Stimulated activated CD8-positive, alpha-beta memory T cell treated with anti-CD3 and anti-CD28 coated beads, Interleukin-12 subunit alpha, Interleukin-12 subunit beta, amount 100 ng/mL, for 4 hours (primary cell): ENCODE measurements at places on chromosomes 3 and 15.

- no peak for DNase-seq
Observed at GRCh38 chr15:27084844-27085243, 113.9 kb downstream of the GABRG3 start.

DNA sequence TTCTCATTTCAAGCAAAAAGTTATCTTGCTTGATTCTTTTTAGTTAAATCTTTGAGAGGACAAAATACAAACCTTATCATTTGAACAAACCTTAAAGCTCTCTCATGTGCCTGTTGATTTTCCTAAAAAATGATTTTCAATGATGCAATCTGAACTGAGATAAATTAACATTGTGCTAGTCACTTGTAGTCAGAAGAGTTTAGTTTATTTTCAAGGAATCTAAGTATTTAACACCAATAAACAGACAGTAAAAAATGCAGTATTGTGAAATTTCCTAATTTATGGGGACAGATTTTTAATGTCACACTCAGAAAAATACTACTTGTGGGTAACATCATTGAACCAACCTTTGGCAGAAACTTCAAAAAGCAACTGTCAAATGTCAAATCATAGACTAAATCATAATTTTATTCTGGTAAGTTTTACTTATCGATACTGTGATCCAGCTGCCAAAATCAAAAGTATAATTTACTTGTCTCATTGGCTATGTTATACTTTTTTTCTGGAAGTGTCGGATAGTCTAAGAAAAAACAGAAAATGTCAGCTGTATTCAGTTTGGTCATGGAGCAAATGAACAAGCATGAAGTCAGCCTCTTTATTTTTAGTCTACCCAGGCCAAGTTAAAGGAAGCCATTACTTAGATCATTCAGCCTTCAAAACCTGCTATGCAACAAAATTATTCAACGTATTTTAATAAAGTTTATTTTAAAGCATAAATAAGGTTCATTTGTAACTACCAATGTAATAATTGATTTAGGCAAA lies 52.4 kb upstream of the FNDC3B start:
- DNase-seq: no peak

DNA sequence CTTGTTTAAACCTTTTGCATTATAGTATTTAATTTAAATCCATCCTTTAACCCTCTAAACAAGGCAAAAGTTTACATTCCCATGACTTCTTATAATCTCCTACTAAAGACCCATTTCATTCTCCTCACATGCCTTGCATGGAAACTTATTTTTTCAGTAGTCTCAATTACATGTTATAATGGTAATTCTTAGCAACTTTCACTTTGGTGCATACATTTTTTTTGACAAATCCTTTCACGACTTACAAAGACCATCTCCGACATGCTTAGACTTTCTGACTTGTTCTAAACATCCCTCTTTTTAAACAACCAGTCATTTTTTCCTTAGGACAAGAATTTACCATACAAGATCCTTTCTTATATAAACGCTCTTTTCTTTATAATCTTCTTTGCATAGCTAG lies 615.4 kb upstream of the GBE1 start:
- no peak for DNase-seq

GRCh38 chr15:80490431-80490990 lies 86.3 kb downstream of the ARNT2 start:
- no peak for DNase-seq

DNA sequence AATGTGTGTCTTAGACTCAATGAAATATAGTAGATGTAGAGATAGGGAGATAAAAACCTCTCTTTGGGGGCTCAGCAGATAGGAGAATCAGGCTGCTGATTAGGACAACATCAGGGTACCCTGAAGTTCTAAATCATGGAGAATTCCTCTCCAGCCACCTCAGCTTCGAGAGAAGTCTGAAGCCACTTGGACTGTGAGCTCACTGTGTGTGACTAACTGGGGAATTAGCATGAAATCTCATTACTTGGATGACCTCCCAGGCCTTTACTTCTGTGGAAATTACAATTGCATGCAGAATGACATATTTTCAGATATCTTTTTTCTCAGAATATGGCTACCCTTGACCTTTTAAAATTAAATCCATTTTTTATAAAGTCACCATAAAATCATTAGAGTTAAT lies 128.0 kb upstream of the MRPL3 start:
- no peak for DNase-seq

GRCh38 chr15:33055962-33056361 lies 138.6 kb downstream of the FMN1 start:
- DNase-seq: no peak

DNA sequence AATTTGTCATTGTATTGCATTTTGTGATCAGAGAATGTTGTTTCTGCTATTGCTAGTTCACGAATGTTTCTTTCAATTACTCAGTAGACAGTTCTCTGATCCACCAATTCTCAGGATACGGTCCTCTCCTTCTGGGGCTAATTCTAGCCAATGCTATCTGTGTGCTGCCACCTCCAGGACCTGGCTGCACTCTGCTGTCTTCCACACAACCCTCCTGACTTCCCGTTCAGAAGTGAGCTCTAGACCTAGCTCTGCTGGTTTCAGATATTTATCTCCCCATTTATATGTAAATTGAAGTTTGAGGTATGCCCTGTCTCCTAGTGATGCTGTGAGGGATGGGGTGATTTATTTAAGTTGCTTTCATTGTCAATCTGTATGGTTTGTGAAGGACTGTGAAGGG lies 21.7 kb upstream of the UBL7 start:
- DNase-seq: no peak

- no peak for DNase-seq
Observed at GRCh38 chr3:69033470-69033869, 18.7 kb downstream of the TMF1 start.

GRCh38 chr3:126530171-126531050 lies 6.5 kb downstream of the CHST13 start:
- DNase-seq: no peak

GRCh38 chr3:80688814-80689213 lies 921.0 kb upstream of the ROBO1 start:
- no peak for DNase-seq

- no peak for DNase-seq
Observed at GRCh38 chr3:186790261-186790981, 7.0 kb downstream of the EIF4A2 start.

DNA sequence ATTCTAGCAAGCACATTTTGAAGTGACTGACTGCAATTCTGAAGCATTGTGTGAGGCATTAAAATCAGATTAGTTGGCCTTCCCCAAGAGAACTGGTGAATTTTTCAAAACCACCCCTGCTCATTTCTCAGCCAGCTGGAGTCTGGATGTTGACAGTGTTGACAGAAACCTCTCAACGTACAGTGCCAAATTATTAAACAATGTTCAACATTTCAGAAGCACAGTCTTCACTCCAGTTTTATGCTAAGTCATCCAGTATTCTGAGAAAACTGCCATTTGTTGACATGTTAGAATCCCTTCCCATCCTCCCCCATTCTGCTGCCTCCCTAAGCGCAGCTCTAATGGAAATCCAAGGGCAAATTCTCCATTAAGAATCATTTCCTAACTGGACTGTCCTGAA lies 369.3 kb upstream of the TRIM42 start:
- no peak for DNase-seq

DNA sequence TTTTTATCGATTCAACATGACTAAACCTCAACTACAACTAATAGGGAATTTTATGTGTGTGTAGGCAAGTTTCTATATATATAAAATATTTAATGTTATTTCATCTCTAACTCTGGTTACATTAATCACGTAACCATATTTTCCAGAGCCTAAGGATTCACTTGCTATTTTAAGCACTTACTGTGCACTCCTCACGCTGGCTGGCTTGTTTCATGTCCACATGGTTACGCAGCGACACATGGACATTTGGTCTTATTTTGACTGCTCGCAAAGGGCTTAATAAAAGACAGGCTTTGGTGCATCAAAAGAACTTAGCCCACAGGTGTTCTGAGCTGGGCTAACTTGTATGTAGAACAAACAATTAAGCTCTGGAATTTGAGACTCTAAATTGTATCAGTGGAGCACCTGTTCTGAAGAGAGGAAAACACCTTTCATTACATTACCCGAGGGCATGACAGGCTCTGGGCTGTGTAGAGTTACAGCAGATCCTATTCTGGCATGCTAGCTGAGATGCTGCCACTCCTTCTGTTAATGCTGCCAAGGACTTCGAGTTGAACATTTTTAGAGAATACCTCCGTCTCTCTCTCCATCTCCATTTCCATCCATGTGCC lies 130.0 kb upstream of the NR2F2 start:
- DNase-seq: no peak

DNA sequence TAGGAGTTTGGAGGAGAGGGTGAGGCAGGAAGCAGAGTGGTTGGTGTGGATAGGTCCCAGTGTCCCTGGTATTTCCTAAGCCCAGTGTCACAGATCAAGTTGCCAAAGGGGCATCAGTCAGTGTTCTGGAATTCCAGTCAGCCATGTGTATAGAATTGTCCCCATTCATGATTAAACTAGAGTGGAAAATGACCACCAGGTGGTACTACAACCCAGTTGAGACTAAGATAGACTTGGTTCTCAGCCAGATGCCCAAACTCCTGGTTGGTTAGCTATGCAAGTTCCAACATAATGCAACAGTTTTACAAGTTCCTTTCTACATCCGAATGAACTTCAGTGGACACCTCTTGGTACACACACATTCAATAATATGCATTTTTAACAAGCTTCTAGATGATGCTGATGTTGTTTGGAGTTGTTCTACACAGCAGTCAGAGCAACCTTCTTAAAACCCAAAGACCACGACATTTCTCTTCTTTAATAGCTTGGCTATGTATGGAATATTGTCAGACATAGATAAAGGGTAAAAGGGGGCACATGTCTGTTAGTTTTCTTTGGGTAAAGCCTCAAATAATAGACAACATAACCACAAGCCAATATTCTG lies 8.4 kb upstream of the ATR start:
- no peak for DNase-seq

- DNase-seq: no peak
Observed at GRCh38 chr15:62934236-62934971, 108.1 kb upstream of the TPM1 start.

DNA sequence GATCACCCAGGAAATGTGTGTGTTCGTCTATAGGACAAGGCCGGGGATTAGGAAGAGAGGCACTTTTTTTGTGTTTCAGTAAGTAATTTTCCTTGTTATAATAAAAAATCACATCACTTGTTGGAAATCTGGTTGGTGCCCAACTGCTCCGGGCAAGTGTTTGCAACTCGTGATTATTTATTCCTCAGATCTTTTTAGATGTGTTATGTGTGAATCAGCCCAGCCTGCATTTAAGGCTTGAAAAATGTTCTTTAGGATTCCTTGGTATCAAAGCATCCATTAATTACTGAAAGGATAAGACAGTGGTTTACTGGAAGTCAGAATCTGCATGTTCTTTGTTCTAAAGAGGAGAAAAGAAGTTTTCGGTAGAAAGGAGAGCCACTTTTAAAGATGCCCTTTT lies 345.6 kb downstream of the FEZF2 start:
- no peak for DNase-seq

- DNase-seq: no peak
Observed at GRCh38 chr15:80669663-80670273, 25.3 kb upstream of the ABHD17C start.

GRCh38 chr3:81938681-81939080 lies 177.2 kb upstream of the GBE1 start:
- no peak for DNase-seq

DNA sequence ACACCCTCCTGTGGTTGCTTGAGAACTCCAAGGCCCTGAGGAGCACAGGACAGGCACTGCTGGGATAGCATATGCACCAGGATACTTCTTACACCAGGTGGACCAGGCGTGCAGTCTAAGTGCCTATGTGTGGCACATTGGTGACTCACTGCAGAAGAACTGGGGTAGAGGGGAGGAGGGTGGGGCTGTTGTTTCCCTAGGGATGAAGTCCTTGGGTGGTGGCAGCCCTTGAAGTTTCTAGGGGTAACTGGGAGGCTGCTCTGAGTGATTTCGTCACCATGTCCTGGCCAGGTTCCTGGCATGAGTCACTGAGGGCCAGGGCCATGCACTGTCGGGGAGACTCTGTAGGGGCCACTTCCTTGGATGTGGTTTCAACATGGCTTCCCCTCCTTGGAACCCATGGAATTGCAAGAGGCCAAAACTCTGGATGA lies 15.9 kb downstream of the MYZAP start:
- DNase-seq: no peak

DNA sequence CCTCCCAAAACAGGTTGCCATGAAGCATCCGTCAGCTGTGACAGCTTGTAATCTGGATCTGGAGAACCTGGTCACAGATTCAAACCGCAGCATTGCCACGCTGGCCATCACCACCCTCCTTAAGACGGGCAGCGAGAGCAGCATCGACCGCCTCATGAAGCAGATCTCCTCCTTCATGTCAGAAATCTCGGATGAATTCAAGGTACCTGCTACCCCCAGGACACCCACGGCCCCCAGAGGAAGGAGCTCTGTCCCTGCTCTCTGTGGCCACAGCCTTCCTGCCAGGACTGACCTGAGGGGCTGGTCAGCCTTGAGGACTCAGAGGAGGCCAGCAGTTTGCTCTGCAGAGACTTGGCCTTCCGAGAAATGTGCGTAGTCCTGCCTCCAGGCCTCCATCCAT lies 11.2 kb downstream of the COPG1 start:
- DNase-seq: no peak

- DNase-seq: no peak
Observed at GRCh38 chr15:39347453-39347852, 233.4 kb upstream of the THBS1 start.

- no peak for DNase-seq
Observed at GRCh38 chr3:17047894-17048293, 163.1 kb downstream of the PLCL2 start.

DNA sequence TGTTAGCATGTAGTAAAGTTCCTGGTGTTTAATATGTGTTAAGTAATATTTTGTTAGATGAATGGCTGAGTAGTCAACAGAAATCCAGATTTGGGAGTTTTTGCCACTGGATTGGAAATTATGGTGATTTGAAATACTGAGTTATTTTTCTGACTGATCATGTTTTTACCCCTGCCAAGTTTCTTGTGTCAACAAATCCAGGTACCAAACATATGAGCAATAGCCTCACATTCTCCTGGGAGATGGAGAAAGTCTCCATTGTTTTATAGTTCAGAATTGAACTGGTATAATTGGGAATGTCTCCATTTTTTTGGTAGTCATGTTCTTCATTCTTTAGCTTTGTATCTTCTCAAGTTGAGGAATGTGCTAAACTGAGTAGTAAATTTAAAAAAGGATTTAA lies 767.2 kb upstream of the LMCD1 start:
- no peak for DNase-seq

- no peak for DNase-seq
Observed at GRCh38 chr3:172669021-172669420, 41.8 kb downstream of the NCEH1 start.

- no peak for DNase-seq
Observed at GRCh38 chr3:111073218-111073617, 1.6 kb downstream of the NECTIN3 start.

DNA sequence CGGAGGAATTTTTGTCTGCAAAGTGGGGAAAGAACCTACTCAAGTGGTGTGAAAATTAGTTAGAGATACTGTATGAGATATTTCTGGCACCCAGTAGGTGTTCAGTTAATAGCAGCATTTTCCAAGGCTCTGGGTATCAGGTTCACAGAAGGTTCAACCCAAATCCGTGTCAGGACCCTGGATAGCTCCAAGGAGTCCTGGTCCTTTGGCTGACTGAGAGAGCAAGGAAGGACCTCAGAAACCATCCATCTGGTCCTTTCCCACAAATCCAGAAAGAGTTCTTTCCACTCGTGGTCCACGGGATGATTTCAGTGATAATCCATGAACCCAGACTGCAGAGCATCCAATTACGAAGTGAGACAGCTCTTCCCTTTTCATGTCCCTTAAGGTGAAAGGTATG lies 51.4 kb downstream of the SLC6A11 start:
- DNase-seq: no peak

- no peak for DNase-seq
Observed at GRCh38 chr15:66481107-66481856, 16.3 kb downstream of the SNAPC5 start.

- no peak for DNase-seq
Observed at GRCh38 chr3:15318661-15319060, 13.7 kb downstream of the SH3BP5 start.
